Suprapubic skin (tissue), 4 donors: ENCODE measurements at places on chromosomes 5 and 9.

DNA sequence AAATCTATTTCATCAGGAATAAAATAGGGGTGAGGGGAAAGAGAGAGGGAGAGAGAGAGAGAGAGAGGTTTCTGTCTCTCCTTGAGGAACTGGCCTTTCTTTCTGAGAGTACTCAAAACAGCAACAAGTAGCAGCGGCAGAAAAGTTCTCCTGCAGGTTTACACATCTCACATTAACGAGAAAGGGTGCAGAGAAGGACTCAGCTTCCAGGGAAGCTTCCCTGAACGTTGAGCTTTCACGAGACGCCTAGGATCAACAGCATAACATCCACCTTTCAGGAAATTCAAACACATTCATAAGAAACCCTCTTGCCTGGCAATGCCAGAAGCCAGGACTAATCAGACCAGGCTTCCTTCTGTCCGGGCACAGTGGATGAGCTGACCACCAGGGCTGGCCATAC, 162.9 kb downstream of the ZDHHC21 start:
- DNase-seq: no peak

DNA sequence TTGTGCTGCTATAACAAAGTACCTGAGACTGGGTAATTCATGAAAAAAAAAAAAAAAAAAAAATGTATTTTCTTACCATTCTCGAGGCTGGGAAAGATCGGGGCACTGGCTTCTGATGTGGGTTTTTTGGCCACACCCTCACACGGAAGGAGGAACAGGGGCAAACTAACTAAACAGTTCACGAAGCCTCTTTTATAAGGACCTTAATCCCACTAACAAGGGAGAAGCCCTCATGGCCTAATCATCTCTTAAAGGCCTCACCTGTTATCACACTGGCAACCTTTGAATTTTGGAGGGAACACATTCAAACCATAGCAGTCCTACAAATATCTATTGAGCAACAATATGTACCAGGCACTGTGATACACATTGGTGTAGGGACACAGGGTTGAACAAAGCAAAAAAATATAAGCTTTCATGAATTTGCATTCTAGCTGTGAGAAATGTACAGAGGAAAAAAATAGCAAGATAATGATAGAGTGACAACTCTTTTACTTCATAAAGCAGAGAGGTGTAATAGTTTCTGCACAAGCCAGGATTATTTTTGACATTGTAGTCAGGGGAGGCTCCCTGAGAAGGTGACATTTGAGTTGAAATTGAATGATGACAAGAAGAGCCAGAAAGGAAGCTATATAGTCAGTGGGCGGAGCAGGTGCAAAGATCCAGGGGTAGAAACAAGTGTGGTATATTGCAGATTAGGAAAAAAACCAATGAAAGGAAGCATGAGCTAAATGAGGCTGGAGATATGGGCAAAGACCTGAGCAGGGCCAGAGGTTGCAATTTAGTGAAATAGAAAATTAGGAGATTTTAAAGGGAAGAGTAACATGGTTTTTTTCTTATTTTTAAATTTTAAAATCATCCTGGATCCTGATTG, 68.1 kb upstream of the GRAMD2B start:
- no peak for DNase-seq

DNA sequence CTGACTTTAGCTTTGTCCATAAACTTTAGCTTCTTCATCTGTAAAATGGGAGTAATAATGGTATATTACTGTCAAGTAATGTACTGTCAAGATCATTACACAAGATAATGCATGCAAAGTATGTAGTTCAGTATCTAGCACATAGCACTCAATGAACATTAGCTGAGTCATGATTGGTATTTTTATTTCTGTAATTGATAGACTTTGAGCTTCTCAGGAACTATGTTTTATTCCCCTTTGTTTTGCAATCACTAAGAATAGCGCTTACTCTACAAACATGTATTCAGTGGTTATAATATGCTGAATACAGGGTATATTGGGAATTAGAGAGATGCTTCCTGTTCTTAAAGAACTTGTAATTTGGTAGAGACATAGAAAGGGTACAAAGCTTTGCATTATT, 142.3 kb upstream of the KLF9 start:
- DNase-seq: no peak

DNA sequence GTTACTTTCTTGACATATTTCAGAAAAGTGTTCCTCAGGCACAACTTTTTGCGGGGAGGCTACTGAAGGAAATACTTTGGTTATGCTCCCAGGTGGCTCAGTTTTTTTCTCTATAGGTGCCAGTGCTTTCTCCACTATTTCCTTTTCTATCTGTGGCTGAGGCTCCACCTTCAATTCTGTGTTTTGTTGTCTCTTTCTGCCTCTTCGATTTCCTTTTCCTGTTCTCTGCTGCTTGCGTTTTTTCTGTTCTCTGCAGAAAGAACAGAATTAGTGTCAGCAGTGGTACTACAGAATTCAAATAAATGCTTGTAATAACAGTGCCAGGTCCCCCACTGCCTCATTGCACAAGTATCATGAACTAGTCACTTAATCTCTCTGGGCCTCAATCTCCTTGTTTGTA, 7.0 kb downstream of the HEMGN start:
- DNase-seq: no peak

GRCh38 chr9:133733421-133733795, 4.7 kb downstream of the SARDH start:
- DNase-seq: no peak

DNA sequence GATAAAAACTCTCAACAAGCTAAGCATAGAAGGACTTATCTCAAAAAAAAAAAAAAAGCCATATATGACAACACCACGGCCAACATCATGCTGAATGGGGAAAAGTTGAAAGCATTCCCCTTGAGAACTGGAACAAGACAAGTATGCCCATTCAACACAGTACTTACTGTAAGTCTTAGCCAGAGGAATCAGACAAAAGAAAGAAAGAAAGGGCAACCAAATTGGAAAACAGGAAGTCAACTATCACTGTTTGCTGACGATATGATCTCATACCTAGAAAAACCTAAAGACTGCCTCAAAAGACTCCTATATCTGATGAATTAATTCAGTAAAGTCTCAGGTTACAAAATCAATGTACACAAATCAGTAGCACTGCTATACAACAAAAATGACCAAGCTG, 24.6 kb upstream of the PTGER4 start:
- DNase-seq: no peak

- DNase-seq: no peak
Observed at GRCh38 chr9:114220061-114220541, 64.8 kb downstream of the COL27A1 start.

GRCh38 chr9:75962013-75962661, 71.7 kb downstream of the PCSK5 start:
- DNase-seq: no peak

GRCh38 chr9:129542741-129543140, 78.2 kb downstream of the C9orf50 start:
- DNase-seq: no peak

DNA sequence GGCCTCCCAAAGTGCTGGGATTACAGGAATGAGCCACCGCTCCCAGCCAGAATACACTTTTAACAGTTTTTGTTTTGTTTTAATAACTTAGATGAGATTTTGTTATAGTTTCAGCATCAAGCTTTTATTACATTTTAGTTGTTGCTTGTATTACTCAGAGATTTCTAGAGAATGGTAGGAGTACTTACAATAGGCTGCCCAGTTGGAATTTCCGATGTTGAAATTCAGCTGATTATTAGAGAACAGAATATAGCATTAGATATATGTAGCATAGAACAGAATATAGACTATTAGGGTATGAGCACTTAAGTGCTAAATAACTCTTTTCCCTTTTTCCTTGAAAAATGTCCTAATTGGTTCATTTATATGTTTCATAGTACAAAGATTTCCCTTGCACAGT, 6.2 kb downstream of the KDM4C start:
- DNase-seq: no peak

GRCh38 chr5:168798065-168799023, 219.2 kb upstream of the PANK3 start:
- DNase-seq: no peak

DNA sequence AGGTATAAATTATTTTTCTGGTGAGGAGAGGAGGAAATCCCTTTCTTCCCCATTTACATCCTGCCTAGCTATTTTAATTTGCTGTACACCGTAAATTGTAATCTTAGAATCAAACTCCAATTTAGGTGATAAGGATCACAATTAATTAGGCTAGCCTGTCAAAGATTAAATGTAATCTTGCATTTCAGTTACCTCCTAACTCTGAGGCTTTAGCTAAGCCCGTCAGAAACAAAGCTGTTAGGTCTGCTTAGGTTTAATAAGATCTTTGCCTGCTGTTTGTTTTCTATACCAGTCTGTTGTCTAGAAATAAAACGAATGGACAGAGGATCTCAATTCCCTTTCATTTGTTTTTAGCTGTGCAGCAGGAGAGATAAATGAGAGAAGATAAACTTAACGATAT, 51.5 kb downstream of the PIK3R1 start:
- DNase-seq: no peak

GRCh38 chr5:73678322-73678740, 52.3 kb downstream of the ARHGEF28 start:
- DNase-seq: no peak

DNA sequence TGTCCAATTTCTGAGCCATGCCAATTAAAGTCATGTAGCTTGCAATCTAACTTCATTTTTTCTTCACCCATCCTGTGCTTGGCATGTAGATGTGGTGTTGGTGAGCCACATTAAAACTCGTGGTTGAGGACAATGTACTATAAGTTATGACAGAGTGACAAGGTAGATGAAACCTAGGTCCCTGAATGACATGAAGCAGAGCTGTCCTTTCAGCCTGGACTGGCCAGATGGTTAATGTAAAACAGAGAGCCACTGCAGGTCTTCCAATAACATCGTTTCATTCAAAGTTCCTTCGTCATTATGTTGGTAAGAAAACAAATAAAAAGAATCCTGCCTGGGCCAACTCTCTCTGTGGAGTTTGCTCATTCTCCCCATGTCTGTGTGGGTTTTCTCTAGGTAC, 856.5 kb upstream of the SEMA6A start:
- DNase-seq: no peak

DNA sequence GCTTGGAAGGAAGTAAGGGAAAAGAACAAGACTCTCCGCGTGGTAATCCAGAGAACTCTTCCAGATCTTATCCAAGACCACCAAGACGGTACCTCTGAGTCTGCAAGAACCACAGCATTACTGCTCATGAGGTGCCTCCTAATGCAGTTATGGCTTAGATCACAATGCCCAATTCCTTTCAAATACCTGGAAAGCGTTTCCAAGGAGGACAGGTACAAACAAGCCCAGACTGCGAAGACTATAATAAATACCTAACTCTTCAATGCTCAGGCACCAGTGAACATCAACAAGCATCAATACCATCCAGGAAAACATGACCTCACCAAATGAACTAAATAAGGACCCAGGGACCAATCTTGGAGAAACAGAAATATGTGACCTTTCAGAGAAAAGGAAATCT, 325.5 kb downstream of the CWC27 start:
- no peak for DNase-seq

DNA sequence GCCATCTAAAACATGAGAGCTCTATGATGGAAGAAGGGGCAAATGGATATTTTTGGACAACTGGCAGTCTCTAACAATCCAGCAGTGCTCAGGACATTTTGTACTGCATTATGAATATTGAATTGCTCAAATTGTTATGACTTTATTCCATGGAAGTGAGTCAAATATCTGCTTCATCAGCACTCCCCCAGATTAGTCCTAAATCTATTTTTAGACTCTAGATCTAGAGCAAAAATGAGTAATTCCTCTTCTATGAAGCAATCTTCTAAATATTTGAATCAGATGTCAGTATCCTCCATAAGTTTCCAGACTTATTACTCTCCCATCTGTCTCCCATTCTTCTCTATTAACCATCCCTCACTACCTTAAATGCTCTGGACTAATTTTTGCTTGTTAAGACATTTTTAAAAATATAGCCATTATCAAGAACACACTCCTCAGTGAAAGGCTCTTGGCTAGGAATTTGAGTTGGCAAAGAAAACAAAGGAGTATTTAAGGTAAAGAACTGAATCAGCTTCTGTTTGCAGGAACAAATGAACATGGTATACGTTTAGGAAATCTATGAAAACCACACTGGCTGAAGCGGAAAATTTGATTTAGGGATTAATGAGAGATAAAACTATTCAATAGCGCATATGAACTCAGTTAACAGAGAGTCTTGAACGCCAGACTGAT, 300.9 kb downstream of the MCTP1 start:
- no peak for DNase-seq

DNA sequence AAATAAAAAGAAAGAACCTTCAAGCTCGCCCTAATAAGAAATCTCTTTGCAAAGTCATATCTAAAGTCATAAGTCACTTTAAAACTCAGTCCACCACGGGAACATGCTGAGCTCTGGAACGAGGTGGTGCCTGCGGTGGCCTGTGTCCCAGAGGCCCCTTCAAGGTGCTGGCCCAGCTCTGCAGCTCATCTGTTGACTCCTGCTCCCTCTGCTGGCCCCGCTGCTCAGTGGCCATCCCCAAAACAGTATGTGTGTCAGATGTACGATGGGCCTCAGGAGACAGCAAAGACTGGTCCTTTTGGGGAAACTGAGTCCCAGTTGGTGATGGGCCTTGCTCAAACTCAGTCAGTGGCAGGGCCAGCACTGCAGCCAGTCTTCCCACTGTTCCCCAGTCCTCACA, 22.8 kb upstream of the FOXB2 start:
- DNase-seq: no peak

DNA sequence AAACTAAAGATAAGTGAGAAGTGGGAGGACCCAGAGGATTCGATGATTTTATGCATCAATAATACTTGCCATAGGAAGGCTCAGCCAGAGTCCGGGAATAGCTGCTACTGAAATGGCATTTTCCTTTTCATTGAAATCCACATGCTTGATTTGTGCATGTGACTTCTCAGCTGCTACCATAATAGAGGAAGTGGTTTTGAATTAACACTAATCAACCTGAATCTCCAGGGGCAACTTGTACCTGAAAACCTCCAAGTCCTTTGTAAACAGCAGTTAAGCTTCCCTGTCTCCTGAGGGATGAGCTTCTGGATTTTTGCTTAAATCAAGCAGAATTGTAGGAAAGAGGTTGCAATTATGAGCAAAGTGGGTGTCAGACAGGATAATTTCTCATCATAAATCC, 124.9 kb downstream of the PPP2R2B start:
- no peak for DNase-seq

- DNase-seq: no peak
Observed at GRCh38 chr5:159549046-159549445, 218.8 kb upstream of the IL12B start.

GRCh38 chr5:156543348-156544145, 216.6 kb downstream of the SGCD start:
- no peak for DNase-seq

DNA sequence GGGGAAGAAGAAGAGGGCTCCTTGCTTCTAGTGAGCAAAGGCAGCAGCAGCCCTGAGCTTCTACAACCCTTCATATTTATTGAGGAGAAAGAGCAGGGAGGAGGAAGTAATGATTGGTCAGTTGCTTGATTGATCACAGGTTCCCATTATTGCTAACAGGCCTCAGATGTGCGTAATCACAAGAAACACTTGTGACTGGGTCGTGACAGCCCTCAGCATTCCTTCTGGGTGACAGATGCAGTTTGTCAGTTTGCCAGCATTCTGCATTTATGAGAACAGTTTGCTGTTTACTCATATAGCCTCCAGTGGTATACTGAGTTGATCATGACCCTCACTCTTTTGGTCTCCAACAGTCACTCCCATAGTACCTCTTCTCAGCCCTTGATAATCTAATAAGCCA, 111.5 kb upstream of the TNC start:
- DNase-seq: no peak
